ENCODE measurements at places on chromosomes 2 and 18. TPM values are rescaled to one million over a fixed set of nuclear protein-coding genes. Genes with fewer than 3 reads are reported as not detected.
A peak's percentile ranks its signal among the peaks of the same experiment; 100 is the strongest.

- H3K36me3 ChIP-seq: no peaks in the 10 kb centered on the region
- no peak overlapping the region for H3K27ac ChIP-seq
- H3K4me3 ChIP-seq: no peak overlapping the region
- no peaks in the 10 kb centered on the region for H3K27me3 ChIP-seq
- DNase-seq: no peak
- H3K4me1 ChIP-seq: peaks cover 2% of the 10 kb centered on the region
These were observed 400.0 kb downstream of the ARHGAP15 start for GRCh38 chr2:143529118-143529720.

- H3K27ac ChIP-seq: no peak overlapping the region
- H3K4me3 ChIP-seq: no peak overlapping the region
- H3K27me3 ChIP-seq: peaks cover 6% of the 10 kb centered on the region
- H3K4me1 ChIP-seq: peaks cover 12% of the 10 kb centered on the region
- DNase-seq: no peak
These were observed 4.6 kb upstream of the LAMA3 start for GRCh38 chr18:23684515-23685197.

GRCh38 chr2:25920786-25921415 lies 42.6 kb upstream of the ASXL2 start:
- no peak for DNase-seq
- H3K4me3 ChIP-seq: no peak overlapping the region
- no peaks in the 10 kb centered on the region for H3K27me3 ChIP-seq
- no peaks in the 10 kb centered on the region for H3K36me3 ChIP-seq
- H3K27ac ChIP-seq: no peak overlapping the region

GRCh38 chr2:172972005-172972619 lies 103.5 kb upstream of the MAP3K20 start:
- no peaks in the 10 kb centered on the region for H3K27me3 ChIP-seq
- no peak overlapping the region for H3K4me3 ChIP-seq
- DNase-seq: no peak
- no peak overlapping the region for H3K27ac ChIP-seq

GRCh38 chr2:60413069-60413813 lies 140.2 kb downstream of the BCL11A start:
- no peaks in the 10 kb centered on the region for H3K4me1 ChIP-seq
- H3K4me3 ChIP-seq: no peak overlapping the region
- no peak overlapping the region for H3K27ac ChIP-seq
- no peaks in the 10 kb centered on the region for H3K27me3 ChIP-seq

- H3K4me3 ChIP-seq: no peak overlapping the region
- peaks cover 73% of the 10 kb centered on the region for H3K4me1 ChIP-seq
- no peak for DNase-seq
- peaks cover 16% of the 10 kb centered on the region for H3K36me3 ChIP-seq
- peak overlapping the region; percentile 87 for H3K27ac ChIP-seq
These were observed 14.3 kb downstream of the IGFBP5 start for GRCh38 chr2:216680951-216681629.

- no peak for DNase-seq
- no peak overlapping the region for H3K27ac ChIP-seq
- peak overlapping the region; percentile 56 for H3K4me3 ChIP-seq
These were observed 505 bp downstream of the FOXI3 start for GRCh38 chr2:88451811-88452564.

DNA sequence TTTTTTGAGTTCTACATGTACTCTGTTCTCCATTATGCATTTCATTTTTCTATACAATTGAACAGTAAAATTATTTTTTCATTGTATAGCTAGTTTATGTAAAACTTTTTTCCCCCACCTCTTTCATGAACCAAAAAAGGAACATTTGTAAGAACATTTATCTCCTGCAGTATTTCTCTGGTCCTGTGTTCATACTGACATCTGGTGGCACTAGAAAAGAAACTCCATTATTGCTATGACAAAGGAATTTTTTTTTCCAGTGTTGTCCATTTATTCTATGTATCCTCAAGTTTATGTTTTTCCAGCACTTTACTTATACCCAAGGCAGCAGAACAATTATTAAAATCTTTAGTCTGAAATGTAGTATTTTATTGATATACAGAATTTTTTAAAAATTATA lies 27.4 kb upstream of the CHAC2 start:
- DNase-seq: no peak
- no peaks in the 10 kb centered on the region for H3K36me3 ChIP-seq
- H3K4me3 ChIP-seq: no peak overlapping the region
- H3K27me3 ChIP-seq: no peaks in the 10 kb centered on the region

DNA sequence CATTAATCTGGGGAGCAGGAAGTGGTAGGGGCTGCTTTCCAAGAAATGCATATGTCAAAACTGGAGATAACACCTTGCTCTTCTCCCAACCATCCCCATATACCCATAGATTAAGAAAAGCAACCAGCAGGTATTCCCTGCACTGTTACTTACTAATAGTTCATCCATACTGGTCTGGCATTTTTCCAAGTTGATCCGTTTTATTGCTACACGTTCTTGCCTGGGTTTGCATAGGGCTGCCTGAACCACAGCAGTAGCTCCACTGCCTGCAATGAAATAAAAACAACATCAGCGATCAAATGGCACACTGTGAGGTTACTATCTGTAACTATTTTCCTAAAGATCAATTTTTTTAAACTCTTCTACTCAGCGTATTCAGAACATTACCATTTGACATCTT lies 65.6 kb downstream of the STK39 start:
- H3K4me1 ChIP-seq: peaks cover 66% of the 10 kb centered on the region
- no peak overlapping the region for H3K27ac ChIP-seq
- no peak overlapping the region for H3K4me3 ChIP-seq
- DNase-seq: no peak
- H3K36me3 ChIP-seq: peaks cover 3% of the 10 kb centered on the region

DNA sequence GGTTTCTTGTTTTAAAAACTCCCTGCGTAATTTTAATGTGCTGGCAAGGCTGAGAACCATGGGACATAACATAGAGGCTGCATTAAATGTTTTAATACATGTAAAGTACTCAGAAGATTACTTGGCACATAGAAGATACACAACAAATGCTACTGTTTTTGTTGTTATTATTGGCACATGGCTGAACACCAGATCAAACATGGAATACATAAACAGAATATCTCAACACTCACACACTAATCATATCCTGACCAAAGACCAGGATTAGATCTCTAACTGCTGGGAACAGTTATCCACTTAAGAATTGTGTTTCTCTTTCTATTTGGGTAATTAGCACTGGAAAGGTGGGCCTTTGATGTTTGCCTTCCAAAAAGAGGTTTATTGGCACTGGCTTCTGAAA lies 69.3 kb downstream of the KCNE4 start:
- DNase-seq: no peak
- peaks cover 15% of the 10 kb centered on the region for H3K4me1 ChIP-seq
- no peak overlapping the region for H3K4me3 ChIP-seq
- H3K27me3 ChIP-seq: no peaks in the 10 kb centered on the region
- H3K27ac ChIP-seq: no peak overlapping the region
- H3K36me3 ChIP-seq: no peaks in the 10 kb centered on the region

DNA sequence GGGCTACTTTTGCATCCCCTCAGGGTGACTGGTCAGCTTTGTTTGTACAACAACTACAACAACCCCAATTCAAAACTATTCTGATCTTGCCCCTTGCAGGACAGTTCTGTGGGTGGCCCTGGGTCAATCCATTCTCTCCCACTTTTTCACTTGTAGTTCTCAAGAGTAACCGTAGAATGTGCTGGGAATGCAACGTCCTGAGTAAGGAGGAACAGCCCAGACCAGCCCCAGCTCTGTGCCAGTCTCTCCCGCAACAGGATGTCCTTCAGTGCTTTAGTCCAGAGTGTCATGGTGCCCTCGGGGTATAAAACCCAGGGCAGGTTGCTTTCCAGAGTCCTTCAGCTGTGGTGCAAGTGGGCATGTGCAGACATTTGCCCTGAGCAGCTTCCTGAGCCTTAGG lies 22.1 kb upstream of the TEX51 start:
- H3K4me1 ChIP-seq: no peaks in the 10 kb centered on the region
- no peak overlapping the region for H3K27ac ChIP-seq
- no peak overlapping the region for H3K4me3 ChIP-seq
- no peaks in the 10 kb centered on the region for H3K36me3 ChIP-seq

GRCh38 chr2:11824901-11825828 lies 78.7 kb downstream of the LPIN1 start:
- H3K36me3 ChIP-seq: peaks cover 62% of the 10 kb centered on the region
- peaks cover 15% of the 10 kb centered on the region for H3K4me1 ChIP-seq
- H3K4me3 ChIP-seq: no peak overlapping the region
- no peaks in the 10 kb centered on the region for H3K27me3 ChIP-seq
- no peak for DNase-seq

DNA sequence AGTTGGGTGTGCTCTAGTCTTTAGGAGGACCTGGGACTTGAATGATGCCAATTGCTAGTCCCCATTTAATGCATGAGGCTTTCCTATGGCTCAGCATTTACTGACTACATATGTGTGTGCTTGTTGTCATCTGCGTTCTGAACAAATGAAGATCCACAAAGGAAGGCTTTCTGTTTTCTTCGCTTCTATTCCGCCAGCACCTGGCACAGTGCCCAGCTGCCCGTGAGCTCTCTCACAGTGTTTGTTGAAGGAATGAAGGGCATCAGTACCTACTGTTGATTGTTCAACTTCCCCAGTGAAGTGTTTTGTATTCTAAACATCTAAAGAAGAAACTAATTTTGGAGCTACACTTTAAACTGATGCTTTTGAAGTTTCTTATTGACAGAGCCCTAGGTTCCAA lies 122.4 kb upstream of the LINC00305 start:
- H3K4me3 ChIP-seq: no peak overlapping the region

GRCh38 chr2:99806758-99807157 lies 316.9 kb upstream of the REV1 start:
- no peak for DNase-seq
- no peaks in the 10 kb centered on the region for H3K27me3 ChIP-seq
- no peaks in the 10 kb centered on the region for H3K36me3 ChIP-seq
- H3K4me1 ChIP-seq: no peaks in the 10 kb centered on the region
- H3K27ac ChIP-seq: no peak overlapping the region

DNA sequence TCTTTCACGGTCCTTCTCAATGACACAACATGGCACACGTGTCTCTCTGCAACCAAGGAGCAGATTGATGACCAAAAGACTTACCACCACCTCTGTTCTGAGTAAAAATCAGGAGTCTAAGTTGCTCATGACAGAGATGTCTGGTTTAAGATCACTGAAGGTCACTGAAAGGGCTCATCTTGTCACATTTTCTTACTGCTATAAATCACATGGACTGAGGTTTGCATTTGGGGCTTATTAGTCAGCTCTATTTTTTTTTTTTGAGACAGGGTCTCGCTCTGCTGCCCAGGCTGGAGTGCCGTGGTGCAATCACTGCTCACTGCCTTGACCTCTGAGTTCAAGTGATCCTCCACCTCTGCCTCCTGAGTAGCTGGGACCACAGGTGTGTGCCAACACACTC lies 19.4 kb downstream of the CFLAR start:
- no peak for DNase-seq
- peaks cover 79% of the 10 kb centered on the region for H3K36me3 ChIP-seq
- H3K4me1 ChIP-seq: peaks cover 50% of the 10 kb centered on the region

- H3K4me3 ChIP-seq: no peak overlapping the region
- H3K36me3 ChIP-seq: peaks cover 6% of the 10 kb centered on the region
- no peaks in the 10 kb centered on the region for H3K27me3 ChIP-seq
These were observed 1.8 kb downstream of the MPV17 start for GRCh38 chr2:27320958-27321543.

DNA sequence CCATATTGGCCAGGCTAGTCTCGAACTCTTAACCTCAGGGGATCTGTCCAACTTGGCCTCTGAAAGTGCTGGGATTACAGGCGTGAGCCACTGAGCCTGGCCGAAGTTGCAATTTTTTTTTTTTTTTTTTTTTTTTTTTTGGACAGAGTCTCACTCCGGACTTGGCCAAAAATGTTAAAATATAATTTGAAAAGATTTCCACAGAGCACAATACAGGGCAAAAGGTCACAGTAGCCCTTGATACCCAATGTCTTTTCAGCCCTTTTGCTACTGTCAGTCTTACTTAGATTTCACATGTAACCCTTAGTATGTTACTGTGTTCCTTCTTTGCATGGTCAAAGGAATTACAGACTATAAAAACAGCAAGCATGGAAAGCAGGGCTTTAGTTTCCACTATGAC lies 42.6 kb upstream of the MAPRE2 start:
- H3K4me1 ChIP-seq: peaks cover 3% of the 10 kb centered on the region
- H3K27me3 ChIP-seq: no peaks in the 10 kb centered on the region
- no peak for DNase-seq
- H3K36me3 ChIP-seq: no peaks in the 10 kb centered on the region

GRCh38 chr2:134982603-134983002 lies 64.0 kb downstream of the CCNT2 start:
- no peaks in the 10 kb centered on the region for H3K4me1 ChIP-seq
- no peak overlapping the region for H3K27ac ChIP-seq
- H3K27me3 ChIP-seq: no peaks in the 10 kb centered on the region
- H3K36me3 ChIP-seq: no peaks in the 10 kb centered on the region
- H3K4me3 ChIP-seq: no peak overlapping the region
- no peak for DNase-seq

DNA sequence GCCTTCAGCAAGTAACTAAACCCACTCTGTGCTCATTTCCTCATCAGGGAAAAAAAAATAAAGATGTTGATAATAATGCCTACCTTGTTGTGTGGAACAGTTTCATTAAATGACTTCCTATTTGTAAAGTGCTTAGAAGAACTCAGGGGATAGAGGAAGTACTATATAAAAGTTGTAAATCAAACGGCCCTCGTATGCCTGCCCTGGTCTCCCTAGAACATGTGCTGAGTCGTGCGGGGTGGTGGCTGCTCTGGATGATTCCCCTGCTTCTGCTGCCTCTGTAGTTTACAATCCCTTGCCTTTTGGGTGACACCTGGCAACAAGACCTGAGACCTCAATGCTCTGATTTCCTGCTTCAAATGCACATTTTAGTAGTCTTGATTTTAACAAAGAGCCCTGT lies 170.0 kb downstream of the CERS6 start:
- H3K27me3 ChIP-seq: no peaks in the 10 kb centered on the region
- H3K36me3 ChIP-seq: no peaks in the 10 kb centered on the region
- H3K4me1 ChIP-seq: peaks cover 3% of the 10 kb centered on the region
- DNase-seq: no peak

GRCh38 chr18:62152844-62153243 lies 34.0 kb downstream of the PIGN start:
- H3K27me3 ChIP-seq: no peaks in the 10 kb centered on the region
- no peaks in the 10 kb centered on the region for H3K4me1 ChIP-seq
- H3K4me3 ChIP-seq: no peak overlapping the region

- peaks cover 15% of the 10 kb centered on the region for H3K27me3 ChIP-seq
- H3K4me3 ChIP-seq: no peak overlapping the region
- DNase-seq: no peak
- no peaks in the 10 kb centered on the region for H3K4me1 ChIP-seq
These were observed 342.6 kb upstream of the HS6ST1 start for GRCh38 chr2:128661311-128661710.

STPG4 gene
- total RNA-seq: not detected

C1QL2 gene
- total RNA-seq: not detected

ABCB11 gene
- total RNA-seq: 0.06 TPM

PCARE gene
- not detected for total RNA-seq

SFTPB gene
- 119 TPM for total RNA-seq

ARHGEF33 gene
- 0.66 TPM for total RNA-seq

AAK1 gene
- 53.2 TPM for total RNA-seq

MAP2 gene
- total RNA-seq: 57.1 TPM

PLEK gene
- 5.8 TPM for total RNA-seq

RNF125 gene
- 3.3 TPM for total RNA-seq

PFN4 gene
- total RNA-seq: not detected

TCF23 gene
- not detected for total RNA-seq

CAVIN2 gene
- 139 TPM for total RNA-seq

MC2R gene
- total RNA-seq: not detected

ACADL gene
- 2.1 TPM for total RNA-seq

SRD5A2 gene
- 0.06 TPM for total RNA-seq

TANC1 gene
- 53.0 TPM for total RNA-seq

SYT4 gene
- 2.2 TPM for total RNA-seq

IL1RN gene
- 0.83 TPM for total RNA-seq

GRHL1 gene
- total RNA-seq: 5.1 TPM
